GM20000 (cell line): ENCODE measurements at places on chromosomes 12 and 14.

DNA sequence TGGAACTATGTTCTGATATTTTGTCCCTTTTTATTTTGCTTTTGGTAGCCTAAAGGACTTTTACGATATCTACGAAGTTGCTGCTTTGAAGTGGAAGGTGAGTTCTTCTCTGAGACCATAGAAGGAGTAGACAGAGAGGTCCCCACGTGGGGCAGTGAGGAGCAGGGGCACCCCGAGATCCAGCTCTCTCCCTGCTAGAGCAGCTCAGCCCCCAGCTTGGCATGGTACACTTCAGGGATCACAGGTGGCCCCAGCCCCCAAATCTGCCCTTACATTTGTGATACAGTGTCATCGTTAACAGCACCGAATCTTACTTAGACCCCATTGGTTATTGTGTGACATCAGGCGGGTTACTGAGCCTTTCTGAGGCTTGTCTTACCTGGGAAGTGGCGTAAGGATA lies 56.8 kb downstream of the SLC8B1 start:
- DNase-seq, result no peak

DNA sequence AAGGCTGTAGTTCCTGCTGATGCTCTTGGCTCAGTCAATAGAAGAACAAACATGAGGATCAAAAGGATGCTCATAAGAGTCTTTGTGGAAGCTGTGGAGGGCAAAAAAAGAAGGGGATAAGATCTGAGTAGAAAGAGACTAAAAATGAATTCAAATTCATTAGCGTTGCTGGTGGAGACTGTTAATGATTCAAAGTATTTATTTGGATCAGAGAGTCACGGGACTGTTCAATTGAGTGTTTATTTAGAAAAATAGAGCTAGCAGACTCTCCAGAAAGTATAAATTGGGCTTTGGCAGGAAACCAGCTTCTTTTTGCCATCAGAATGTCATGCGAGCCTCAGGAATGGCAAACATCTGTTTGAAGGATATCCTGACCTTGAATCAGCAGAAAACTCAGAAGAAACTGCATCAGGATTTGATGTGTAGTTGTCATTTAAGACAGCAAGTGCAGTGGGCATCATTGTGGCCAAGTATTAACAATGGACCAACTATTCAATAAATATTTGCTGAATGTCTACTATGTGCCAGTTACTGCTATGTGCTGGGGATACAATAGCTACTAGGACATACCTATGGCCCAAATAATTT lies 126.4 kb downstream of the TBC1D30 start:
- DNase-seq, result no peak

GRCh38 chr14:99383472-99384449 lies 96.9 kb downstream of the SETD3 start:
- no peak for DNase-seq

DNA sequence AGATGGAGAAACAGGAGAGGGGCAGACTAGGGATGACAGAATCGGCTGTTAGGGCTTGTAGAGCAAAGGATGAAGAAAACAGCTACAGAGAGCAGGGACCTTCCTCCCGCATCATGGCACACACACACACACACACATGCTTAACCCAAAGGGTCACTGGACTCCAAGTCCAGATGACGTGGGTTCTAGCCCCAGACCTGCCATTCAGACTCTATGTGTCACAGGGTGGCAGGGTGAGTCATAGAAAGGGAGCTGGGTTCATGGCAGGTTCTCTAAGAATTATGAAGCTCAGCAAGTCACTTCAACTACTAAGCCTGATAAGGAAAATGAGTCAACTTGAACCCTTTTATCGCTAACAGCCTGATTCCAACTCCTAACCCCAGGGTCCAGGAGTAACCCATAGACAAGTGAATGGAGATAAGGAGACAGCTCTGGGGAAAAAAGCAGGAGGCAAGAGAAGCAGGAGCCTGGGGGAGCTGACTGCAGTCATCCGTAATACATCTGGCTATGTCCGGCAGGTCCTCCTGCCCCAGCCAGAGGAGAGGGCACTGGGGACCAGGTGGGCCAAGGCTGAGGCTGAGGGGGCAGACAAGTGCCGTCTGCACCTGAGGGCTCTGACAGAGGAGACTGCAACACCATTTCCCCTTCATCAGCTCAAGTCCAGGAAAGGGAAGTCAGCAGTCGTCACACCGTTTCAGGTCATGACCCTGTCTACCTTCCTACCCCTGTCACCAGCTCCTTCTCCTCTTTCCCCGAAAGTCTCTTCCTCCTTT lies 3.6 kb upstream of the TNFRSF1A start:
- DNase-seq, result no peak

- no peak for DNase-seq
Measured at GRCh38 chr12:51621156-51621922, 30.3 kb downstream of the SCN8A start.

DNA sequence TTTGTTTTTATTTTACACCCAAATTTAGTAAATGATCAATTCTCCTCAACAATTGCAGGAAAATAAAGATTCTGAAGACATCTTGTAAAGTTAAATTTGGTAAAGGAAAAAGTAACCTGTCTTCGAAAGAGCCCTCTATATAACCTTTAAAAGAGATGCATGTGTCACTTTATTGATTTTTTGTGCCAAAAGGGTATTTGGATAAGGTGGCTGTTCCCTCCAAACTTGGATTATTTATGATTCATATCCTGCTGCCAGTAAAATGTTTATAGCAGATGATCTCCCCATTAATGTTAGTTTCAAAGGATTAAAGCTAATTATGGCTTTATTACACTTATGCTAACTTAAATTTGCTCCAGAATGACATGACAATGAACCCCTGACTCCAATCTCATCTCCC lies 98.8 kb downstream of the DUSP6 start:
- DNase-seq, result no peak

- peak; percentile 34 for DNase-seq
Measured at GRCh38 chr12:16636435-16637055, 30.6 kb upstream of the LMO3 start.

DNA sequence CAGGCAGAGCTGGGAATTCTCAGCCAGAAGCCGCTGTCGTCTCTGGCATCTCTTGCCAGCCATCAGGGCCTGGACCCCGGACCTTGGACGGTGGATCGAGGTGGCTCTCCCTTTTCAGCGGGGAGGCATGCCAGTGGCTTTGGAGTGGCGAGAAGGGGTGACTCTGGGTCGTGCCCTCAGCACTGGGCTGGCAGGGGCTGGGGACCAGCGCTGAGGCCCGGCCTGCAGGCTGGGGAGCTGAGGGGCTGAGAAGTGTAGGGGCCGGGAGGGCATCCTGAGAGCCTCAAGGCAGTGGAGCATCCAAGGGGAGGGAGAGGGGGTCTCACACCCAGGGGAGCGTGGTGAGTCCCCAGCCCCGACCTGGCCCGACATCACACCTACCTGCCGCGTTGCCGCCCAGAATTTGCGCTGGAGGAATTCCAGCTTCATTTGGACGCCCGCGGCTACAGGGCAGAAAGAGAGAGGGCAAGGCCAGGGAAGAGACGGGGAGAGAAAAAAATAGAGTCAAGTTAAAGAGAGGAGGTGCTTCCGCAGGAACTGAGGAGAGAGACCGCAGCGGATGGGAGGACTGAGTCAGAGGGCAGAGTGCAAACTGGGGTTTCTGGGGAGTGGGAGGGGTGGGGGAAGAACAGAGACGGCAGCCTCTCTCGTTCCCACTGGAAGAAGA lies 9.0 kb upstream of the LRTM2 start:
- no peak for DNase-seq

- DNase-seq, result no peak
Measured at GRCh38 chr12:111287125-111287900, 81.6 kb downstream of the PHETA1 start.

DNA sequence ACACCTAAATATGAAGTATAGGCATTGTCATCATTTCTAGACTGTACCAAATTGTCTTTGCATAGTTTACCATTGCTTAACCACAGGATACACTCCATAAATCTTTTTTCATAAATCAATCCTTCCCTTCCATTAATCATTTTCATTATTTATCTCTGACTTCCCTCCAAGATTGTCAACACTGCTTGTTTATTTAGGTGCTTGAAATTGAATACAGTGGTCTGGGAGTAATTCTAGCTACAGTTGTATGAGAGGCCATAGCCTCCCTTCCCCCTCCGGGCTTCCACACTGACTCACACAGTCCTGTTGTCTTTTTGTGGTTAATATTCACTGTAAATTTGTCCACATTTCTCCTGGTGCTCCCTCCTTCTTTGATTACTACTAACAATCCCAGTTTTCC lies 114.2 kb upstream of the ARID2 start:
- DNase-seq, result no peak

- peak; percentile 29 for DNase-seq
Measured at GRCh38 chr12:14396071-14396470, 30.6 kb downstream of the ATF7IP start.

DNA sequence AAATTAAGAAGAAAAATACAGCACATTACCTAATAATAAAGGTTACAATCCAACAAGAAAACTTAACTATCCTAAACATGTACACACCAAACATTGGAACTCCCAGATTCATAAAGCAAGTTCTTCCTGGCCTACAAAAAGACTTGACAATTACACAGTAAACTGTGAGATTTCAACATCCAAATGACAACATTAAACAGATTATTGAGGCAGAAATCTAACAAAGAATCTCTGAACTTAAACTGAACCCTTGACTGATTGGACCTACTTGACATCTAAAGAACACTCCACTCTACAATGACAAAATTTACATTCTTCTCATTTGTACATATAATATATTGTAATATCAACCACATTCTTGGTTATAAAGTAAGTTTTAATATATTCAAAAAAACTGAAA lies 1341.3 kb downstream of the LRFN5 start:
- DNase-seq, result no peak

DNA sequence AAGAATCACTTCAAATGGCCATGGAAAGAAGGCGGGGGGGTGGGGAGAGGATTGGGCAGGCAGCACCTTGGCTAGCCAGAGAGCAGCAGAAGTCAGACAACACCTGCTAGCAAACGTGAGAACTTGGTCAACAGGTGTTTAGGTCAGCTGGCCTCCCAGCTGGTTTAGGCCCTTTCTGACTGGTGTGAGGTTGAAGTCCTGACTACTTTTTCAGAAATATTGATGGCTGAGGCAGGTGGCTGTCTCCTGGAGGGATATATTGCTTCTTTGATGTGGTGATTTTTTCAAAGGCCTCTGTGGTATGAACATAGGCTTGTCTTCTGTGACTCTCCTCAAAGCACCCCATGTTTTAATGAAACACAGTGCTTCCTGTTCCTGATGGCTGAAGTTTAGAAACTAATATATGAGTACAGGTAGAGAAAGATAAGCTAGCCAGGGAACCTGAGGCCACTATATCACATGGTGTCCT lies 238.2 kb upstream of the SSTR1 start:
- no peak for DNase-seq

DNA sequence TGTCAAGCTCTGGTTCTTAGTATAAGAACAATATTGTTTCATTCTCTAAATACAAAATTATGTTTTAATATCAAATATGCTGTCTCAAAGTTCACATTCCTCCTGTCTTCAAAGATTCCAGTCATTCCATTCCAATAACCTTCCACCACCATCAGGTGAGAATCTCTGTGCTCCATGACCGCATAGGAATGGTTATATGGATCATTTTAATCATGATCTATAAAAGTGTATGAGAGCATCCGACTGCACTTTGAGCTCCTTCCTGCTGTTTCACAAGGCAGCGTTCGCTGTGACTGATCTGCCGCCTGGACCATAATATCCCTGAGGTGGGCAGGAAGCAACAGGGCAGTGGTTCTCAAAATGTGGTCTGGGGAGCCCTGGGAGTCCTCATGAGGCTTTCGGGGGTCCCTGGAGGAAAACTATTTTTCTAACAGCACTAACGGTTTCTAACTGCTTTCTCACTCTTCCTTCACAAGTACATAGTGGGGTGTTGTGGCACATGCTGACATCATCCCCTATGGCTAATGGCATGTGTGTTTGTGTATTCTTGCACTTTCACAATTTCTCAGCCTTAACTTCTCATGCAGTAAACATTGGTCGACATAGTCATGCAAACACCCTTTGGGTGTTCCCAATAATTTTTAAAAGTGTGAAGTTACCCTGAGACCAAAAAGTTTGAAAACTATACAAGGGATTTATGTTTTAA lies 137.4 kb downstream of the ANO2 start:
- DNase-seq, result no peak

- DNase-seq, result no peak
Measured at GRCh38 chr12:122215771-122216170, 10.1 kb downstream of the DIABLO start.

DNA sequence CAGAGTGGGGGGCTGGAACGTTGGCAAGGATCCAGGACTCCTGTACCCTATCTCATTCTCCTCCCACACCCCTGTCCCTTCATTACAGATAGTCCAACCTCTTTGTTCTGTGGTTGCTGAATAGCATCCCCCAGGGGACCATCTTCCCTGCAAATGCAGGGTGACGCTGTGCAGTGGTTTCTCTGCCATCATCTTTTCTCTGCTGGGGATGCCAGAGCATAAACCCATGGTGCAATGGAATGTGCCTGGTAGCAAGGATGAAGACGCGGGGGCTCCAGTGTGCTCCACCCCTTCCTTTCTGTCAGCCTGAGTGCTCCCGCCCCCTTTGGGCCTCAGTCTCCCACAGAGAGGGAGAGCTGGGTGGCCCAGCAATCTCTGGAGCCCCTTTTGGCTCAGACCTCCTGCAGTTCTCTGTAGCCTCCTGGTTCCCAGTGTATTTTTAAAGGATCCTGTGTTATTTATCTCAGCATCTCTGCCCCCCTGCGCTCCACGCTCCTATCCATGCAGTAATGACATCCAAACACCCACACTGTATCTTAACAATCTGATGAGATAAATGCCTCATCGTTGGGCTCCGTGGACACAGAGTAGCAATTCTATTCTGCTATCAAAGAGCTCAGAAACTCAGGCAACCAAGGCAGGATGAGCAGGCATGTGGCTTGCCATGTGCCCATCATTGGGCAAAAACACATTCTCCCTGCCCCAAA lies 212.8 kb downstream of the CACNA1C start:
- no peak for DNase-seq

DNA sequence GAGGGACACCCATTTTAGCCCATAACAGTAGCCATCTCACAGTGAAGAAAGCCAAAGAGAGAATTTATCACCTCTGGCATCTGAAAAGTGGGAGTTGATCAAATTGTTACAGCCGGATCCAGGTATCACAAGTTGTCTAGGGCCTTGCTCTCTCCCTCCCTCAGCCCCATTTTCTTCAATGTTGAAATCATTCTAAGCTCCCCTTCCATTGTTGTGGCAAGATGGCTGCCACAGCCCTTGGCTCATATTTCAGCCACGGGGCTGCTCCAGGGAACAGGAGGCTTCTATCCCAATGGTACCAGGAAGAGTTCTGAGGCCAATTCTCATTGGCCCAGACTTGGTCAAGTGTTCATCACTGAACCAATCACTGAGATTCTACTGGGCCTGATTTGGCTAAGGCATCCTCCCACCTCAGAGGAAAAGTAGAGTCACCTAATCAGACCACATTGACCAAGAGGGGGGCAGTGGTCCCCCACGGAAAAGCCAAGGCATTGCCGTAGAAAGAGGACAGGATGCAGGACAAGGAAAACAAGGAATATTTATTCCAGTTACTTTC lies 106.2 kb downstream of the GPATCH2L start:
- no peak for DNase-seq

- DNase-seq, result no peak
Measured at GRCh38 chr12:47349137-47350061, 269.6 kb upstream of the AMIGO2 start.

- DNase-seq, result peak; percentile 78
Measured at GRCh38 chr12:6959058-6959804, 8.1 kb downstream of the PTPN6 start.
